Subcutaneous preadipocyte (primary cell): ENCODE measurements at places on chromosomes 1 and 21. TPM values are rescaled to one million over a fixed set of nuclear protein-coding genes. Genes with fewer than 3 reads are reported as not detected.

Gene C1QTNF12
- total RNA-seq, result 0.59 and 1.8 TPM in 2 replicates

Gene SASS6
- 2.9 and 5.3 TPM in 2 replicates for total RNA-seq

Gene ETV3L
- not detected in 2 replicates for total RNA-seq

Gene COL9A2
- 0.59 and 0.73 TPM in 2 replicates for total RNA-seq

Gene HAO2
- total RNA-seq, result not detected in 2 replicates

Gene PER3
- 1.5 and 3.5 TPM in 2 replicates for total RNA-seq

Gene SPRR2D
- not detected in 2 replicates for total RNA-seq

Gene ACTRT2
- total RNA-seq, result not detected in 2 replicates

Gene CD164L2
- total RNA-seq, result not detected in 2 replicates
